ENCODE measurements at places on chromosomes 3 and 15. TPM values are rescaled to one million over a fixed set of nuclear protein-coding genes. Genes with fewer than 3 reads are reported as not detected.

Gene RBM15B
- total RNA-seq, result 13.8 TPM

Gene ERICH6
- total RNA-seq, result 0.20 TPM

Gene CYP1A2
- not detected for total RNA-seq

Gene CCRL2
- total RNA-seq, result 1.4 TPM

Gene FOXL2
- total RNA-seq, result not detected

Gene CERS3
- total RNA-seq, result not detected

Gene FBXL2
- total RNA-seq, result 1.9 TPM

Gene EPHA6
- total RNA-seq, result 0.54 TPM
